ENCODE measurements at places on chromosomes 3 and 15.

DNA sequence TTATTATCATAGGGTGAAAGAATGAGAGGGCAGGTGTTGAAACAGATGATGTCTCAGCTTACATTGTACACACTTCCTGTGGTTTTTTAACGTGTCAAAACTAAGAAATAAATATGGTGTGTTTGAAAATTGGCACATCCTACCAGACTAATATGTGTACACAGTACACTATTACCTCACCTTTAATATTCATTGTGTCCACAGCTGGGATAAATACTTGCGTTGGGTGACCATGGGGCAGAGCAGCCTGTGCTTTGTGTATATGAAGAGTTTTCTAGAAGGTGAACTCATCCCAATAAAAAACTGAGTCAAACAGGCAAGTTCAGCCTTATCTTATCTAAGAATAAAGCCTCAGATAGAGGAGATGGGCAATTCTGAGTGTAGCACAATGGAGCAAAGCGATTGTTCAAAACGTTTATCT lies 17.3 kb downstream of the SUCNR1 start:
- DNase-seq: no peak

GRCh38 chr3:52240059-52240885 lies 1.3 kb upstream of the TWF2 start:
- no peak for DNase-seq

DNA sequence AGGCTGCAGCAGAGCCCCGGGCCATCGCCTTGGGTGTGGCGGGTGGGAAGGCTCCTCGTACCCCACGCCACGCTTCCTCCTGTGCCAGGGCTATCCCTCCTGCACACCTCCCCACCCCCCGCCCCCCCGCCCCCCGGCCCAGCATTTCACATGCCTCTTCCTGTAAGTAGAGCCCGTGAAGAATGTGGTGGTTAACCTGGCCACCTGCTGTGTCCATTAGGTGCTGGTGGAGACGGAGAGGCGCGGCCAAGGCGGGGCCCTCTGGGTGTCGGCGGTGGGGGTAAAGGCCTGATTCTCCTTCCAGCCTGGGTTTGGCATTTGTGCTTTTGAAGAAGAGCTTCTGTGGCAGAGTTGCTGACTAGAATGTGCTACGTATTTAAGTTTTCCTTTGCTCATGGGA lies 127.8 kb downstream of the CHDH start:
- no peak for DNase-seq

- DNase-seq: no peak
Observed at GRCh38 chr15:51218299-51218938, 120.0 kb downstream of the CYP19A1 start.

DNA sequence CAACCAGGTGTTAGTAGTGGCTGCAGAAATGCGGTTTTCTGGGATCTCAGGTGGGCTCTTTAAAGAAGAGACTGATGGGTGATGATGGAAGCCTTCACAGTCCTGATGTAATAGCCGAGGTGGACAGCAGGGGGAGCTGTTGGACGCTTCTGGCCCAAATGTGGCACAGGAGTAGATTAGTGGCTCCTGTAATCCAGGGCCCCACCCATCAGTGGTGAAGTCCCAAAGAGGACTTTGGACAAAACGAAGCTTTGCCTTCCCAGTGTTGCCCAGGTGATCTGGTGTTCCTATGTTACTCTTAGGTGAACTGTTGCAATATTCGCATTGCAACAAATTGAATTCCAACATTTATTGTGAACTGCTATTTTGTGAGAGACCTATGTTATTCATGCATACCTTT lies 31.8 kb upstream of the MYZAP start:
- peak; percentile 64 for DNase-seq

DNA sequence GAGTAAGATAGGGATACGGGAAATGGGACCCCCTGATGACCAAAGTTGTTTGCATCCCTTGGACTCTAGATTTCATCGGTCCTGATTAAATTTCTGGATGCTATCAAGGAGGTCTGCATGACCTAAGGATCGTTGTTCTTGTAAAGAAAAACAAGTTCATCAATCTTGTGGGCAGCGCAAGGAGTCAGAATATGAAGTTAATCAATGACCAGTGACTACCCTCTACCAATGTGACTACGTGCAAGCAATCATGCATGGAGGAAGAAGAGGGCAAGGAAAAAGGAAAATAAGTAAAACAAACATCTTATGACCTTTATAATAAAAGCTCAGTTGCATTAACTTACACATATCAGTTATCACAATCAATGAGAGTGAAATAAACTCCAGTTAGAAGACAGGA lies 139.7 kb downstream of the RTP4 start:
- DNase-seq: no peak

GRCh38 chr3:43153216-43154083 lies 47.6 kb upstream of the POMGNT2 start:
- DNase-seq: no peak

DNA sequence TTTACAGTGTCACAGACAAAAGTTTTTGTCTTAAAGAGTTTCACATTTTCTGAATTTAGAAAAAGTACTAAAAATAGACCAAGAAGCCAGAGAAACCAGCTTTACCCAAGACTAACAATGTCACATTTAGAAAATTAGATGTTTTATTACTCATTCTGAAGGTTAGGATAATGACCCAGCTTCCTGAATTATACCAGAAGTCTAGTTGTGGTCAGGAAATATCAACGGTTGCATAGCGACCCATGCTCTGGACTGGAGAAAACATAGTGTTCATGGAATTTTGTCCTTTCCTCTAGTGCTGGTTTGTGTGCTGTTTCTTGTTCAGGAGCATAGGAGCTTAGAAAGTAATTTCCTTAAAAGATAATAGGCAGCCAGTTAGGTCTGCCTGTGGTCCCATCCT lies 59.0 kb downstream of the DPPA2 start:
- peak; percentile 82 for DNase-seq

DNA sequence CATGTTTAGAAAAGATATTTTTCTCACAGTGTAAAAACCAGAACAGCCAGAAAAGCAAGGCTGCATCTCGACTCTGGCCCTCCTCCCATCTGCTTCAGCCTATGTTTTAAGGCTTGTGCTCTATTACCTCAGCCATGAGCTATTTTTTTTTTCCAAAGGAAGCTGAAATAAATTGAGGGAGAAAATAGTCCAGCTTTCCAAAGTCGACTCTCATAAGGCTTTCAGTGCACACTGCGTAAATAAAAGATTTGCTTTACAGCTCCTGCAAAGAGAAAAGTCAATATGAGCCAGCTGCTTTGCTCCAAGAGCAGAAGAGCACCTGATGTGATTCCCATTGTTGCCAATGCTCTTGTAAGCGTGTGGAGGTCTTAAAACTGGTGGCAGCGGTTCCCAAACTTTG lies 26.7 kb downstream of the SCG3 start:
- no peak for DNase-seq

DNA sequence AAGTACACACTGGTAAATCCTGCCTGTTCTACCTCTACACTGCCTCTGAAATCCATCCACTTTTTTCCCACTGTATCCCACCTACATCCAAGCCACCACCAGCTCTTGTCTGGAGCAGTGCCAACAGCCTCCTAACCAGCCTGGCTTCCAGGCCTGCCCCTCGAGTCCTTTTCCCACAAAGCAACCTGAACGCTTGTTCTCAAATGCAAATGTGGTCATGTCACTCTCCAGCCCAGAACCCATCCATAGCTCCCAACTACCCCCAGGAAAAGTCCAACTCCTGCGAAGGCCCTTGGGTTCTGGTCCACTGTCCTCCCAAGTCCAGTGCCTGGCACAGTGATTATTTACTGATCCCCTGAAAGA lies 83.8 kb downstream of the SEMA5B start:
- DNase-seq: no peak

- DNase-seq: no peak
Observed at GRCh38 chr3:31530039-31530959, 2.4 kb upstream of the STT3B start.

- DNase-seq: no peak
Observed at GRCh38 chr3:71492974-71493771, 90.4 kb downstream of the FOXP1 start.

GRCh38 chr3:100044369-100044768 lies 69.9 kb downstream of the FILIP1L start:
- no peak for DNase-seq

DNA sequence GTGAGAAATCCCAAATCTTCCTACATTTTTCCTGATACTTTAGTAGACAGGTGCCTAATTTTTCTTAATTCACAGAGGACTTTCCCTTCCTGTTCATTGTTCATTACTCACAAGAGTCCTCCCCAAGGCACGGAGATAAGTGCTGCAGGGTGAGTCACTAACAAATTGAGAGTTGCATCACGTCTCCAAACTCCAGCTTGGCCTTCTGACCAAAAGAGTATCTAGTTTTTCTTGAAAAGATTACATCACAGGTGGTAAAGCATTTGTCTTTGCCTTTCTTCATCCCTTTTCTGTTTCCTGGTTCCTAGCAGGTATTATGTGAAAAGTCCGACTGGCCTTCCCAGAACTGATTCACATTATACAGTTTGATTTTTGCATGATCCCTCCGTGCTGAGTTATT lies 24.9 kb upstream of the RASGRP1 start:
- DNase-seq: no peak

DNA sequence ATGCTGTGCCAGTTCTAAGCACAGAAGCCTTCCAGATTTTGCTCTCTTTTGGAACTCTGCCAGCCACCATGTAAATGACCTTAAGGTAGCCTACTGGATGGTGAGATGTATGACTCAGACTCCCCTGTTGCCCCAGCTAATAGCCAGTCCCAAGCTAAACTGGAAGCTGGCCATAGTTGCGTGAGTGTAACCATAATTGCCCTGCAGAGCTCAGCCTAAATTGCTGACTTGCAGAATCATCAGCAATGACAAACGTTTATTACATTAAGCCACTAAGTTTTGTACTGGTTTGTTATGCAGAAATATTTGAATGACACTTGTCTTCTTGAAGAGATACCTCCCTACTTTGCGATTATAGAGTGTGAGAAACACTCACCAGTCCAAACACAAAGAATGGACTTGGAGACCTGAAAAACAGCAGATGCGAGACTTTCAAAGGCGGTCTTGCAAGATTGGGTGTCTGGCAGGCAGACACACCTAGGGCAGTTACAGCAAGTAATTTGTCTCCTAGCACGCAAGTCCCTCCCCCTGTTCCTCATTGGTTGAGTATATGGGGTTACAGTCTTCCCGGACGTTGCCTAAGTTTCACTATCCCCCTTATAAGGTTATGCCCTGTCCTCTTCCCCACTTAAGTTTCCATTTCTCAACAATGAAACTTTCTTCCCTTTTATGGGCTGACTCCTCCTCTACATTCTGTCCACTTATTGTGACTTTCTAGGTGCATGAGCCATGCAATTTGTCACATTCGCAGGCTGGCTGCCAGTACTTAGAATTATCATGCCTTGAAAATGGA lies 83.6 kb upstream of the XCR1 start:
- no peak for DNase-seq

GRCh38 chr3:127697551-127698240 lies 24.9 kb downstream of the ABTB1 start:
- no peak for DNase-seq

DNA sequence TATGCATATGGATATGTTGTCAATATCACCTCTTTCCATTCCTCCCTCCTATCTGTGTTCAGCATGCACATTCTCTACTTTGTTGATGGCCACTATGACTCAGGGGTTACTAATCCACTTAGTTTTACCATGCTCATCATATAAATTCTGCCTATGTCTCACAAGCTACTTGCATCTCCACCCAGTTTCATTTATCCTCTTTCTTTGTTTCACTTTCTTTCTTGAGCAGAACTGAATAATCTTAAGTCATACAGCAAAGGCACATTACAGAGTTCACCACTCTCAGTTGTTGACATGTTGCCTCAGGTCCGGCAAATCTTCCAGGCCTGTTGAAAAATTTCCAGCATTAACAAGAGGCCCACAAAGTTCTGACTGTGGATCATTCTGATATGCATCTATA lies 71.5 kb downstream of the SSR3 start:
- DNase-seq: peak; percentile 68

DNA sequence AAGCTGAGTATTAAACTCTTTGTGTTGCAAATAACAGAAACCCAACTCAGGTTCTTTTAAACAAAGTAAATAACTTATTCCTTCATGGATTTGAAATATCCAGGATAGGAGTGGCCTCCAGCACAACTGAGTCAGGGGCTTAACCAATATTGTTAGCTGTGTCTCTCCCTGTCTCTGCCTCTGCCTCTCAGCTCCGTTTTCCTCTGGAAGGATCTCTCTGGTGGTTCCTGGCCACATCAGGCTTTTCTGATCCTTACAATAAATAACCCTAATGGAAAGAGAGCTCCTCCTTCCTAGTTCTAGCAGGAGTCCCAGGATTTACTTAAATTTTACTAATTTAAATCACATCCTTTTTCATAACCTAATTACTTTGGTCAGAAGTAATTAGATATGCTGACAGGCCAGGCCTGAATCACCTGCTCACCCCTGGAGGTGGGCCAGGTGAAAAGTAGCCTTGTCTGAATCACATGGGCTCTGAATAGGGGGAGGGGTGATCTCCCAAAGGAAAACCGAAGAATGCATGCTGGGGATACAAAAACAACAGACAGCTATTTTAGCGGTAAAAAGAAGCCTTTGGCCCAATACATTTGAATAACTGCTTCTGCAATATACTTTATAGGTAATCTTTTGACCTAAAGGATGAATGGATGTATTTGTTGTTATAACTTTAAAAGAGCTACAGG lies 75.4 kb downstream of the REC114 start:
- no peak for DNase-seq

DNA sequence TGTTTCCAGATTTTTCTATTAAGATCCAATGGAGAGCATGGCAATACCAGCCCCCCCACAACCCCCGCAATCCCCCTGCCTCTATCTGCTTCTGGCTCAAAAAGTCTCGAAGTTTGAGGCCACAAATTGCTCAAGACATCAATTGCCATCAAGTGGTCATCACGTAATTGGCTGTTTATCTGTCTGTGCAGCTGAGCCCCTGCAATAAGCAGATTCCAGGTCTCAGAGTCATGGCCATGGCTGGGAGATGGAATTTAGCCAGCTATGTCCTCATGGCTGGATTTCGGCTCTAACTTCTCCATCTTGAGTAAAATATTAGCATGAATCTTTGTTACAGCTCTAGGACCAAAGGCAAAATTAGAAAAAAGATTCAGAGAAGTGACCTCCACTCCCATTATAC lies 22.7 kb downstream of the SSUH2 start:
- DNase-seq: no peak

GRCh38 chr15:61639491-61639890 lies 410.4 kb upstream of the RORA start:
- no peak for DNase-seq

DNA sequence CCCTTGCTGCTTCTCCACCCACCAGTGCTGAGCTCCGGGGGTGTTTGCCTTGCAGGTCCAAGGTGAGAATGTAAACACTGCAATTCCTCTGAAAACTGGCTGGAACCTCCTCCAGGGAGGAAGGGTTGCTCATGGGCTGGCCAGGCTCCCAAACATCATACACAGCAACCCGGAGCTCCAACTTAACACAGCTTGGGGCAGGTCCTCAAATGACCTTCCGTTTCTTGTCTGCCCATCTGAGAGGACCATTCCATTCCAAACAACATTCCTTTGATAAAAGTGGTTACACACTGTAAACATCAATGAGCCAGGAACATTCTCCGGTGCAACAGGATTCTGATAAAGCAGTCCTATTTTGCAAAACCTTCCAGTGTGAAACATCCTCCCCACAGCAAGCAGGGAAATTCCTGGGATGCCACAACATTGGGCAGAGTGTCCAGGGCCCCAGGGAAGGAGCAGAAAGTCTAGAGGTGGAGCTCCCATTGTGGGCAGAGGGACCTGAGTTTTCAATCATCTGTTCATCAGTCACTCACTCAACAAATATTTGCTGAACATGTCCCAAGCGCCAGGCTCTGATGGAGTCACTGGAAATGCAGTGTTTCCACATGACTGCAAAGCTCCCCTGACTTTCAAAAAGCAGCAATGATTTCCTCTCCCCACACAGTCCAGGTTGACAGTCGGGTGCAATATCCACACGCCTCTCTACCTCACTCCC lies 7.3 kb upstream of the HEG1 start:
- no peak for DNase-seq

GRCh38 chr15:38344351-38344750 lies 91.7 kb downstream of the SPRED1 start:
- DNase-seq: no peak

All from kidney capillary endothelial cell (primary cell).